ENCODE measurements at places on chromosomes 7 and 10.

DNA sequence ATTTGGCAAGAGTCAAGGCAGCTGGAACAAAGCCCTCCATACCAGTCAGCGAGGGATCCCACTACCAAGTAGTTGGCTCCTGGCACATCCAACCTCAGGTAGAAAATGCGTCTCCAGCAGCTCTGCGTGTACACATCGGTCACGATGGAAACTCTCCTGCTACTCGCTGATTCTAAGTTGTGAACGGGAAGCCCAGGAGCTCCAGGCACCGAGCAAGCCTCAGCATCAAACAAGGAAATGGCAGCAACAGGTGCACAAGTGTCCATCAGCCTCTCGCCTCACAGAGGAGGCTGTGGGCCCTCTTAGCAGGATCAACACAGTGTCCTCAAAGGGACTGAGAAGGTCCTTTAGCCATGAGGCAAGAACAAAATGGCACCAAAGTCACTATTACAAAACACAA is 127.0 kb downstream of the TCERG1L start:
- DNase-seq = no peak

DNA sequence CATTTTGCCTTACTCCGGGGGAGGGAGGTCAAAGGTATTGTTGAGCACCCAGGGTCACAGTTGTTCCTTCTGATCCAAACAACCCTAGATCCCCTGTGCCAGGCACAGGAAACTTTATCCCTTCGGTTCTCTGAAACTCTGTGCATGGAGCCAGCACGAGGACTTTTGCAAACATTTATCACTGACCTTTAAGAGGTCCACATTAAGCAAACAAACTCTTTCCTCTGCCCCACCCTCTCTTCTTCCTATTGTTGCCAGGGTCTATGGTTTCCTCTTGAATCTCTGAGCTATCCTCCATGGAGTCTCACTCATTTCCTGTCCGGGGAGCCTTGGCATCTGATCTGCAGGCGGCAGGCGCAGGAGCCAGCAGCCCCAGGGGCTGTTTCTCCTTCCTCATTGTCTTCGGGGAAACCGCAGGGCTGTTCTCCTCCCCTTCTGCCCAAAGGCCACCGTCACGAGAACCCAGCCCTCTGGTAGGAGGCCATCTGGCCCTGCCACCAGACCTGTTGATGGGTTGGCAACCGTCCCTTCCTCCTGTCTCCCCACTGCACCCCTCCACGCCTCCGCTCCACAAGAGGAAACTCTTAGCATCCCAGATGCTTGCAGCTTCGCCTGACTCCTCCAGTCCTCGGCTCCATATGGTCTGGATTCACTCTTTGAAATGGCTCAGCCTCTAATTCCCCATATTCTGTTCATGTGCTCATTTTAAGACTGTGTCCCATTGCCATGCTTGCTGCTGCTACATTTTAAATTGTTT is 327.3 kb upstream of the NRP1 start:
- DNase-seq = no peak

- DNase-seq = no peak
These were observed 24.4 kb downstream of the KMT2C start for GRCh38 chr7:152411389-152411788.

DNA sequence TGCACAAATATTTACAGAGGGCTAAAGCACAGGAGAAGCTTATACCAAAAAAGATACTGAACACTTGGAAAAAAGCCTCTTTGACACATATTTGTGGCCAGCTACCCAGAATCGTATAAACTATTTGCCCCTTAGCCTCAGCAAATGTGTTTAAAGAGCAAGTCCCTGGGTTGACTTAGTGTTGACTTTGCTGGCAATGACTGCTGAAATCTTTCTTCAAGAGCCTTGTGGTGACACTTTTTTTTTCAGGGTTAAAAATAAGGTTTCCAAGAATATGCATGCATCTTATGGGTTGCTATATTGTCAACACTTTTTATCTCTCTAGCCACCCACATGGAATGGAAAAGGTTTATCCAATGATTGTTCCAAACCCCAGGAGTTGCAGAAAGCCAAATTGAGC is 14.9 kb upstream of the PLEKHS1 start:
- DNase-seq = no peak

DNA sequence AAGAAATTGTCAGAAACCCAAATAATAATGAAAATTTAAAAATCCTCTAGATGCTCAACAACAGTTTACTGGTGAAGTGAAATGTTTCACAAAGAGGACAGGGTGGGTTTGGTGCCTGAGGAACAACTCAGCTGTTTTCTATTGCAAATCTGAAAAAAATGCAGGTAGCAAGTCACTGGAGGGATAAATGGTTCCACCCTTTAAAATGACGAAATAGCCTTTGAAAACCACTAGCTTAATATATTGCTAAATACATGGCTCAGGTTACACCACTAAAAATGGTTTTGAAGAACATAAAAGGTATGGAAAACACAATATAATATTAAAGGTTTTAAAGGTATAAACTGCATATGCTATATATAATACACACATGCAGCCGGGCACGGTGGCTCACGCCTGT is 69.5 kb downstream of the LMBR1 start:
- DNase-seq = no peak

GRCh38 chr10:124612611-124613498 is 131.3 kb downstream of the FAM53B start:
- DNase-seq = no peak

DNA sequence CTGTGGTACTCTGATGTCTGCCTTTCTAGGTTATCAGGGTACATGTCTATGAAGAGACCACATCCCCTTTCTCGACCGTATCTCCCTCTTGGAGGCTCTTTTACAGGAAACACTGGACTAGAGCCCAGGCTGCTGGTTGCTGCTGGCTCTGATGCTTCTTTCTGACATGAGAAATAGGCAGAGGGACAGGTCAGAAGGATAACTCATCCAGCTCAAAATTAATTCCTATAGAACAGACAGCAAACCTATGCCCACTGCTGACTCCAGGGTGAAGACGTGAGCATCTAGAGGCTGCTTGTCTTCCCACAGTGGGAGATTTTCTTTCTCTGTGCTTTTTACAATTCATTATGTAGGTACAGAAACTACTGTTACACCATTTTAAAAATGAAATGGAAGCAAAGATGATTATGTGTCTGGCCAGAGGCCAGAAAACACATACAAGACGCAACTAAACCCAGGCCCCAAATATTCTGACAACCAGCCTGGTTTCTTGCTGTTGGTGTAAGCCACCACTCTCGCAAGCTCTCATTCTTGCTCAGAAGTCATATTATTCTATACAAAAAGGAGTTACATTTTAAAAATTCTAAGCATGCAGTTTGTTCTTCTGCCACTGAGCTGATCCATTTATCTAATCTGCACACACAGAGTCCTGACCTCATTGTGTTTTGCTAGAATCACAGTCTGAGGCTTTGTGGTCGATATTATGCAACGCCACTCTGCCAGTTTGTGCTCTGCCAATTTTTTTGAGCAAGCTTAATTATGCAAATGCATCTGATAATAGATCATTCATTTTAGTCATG is 424.3 kb downstream of the KIF20B start:
- no peak for DNase-seq

DNA sequence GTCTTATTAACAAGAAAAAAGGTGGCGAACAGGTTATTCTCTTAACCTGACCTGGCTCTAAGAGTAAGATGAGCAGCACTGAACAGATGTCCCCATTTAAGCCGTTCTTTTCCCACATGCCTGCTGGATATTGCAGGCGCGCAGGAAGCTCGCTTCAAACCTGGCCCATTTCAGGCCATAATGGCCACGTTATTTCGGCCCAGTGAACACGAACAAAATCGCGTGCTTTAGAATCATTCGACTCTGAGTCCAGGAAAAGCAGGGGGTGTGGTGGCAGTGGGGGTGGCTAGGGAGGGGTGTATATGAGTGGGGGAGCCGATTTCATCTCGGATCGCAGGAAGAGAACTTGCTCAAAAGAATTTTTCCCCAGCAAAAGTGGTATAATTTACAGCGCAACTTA is 6.6 kb upstream of the SP8 start:
- peak; percentile 81 for DNase-seq

DNA sequence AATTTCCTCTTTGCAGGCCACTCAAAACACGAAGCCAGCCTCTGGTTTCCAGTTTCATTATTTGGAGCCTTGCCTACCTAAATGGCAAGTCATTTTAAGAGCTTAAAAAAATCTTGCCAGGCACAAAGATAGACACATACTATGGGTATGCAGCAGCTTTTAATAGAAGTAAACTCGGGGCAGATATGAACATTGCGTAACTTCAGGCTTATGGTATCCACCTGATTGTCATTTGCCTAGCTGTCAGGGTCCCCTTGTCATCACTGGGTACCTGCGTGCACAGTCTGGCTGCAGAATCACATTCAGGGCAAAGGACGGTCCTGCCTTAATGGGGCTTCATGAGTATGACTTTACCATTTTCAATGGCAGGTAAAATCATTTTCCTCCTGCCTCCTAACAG is 466.1 kb upstream of the NRP1 start:
- DNase-seq = no peak

DNA sequence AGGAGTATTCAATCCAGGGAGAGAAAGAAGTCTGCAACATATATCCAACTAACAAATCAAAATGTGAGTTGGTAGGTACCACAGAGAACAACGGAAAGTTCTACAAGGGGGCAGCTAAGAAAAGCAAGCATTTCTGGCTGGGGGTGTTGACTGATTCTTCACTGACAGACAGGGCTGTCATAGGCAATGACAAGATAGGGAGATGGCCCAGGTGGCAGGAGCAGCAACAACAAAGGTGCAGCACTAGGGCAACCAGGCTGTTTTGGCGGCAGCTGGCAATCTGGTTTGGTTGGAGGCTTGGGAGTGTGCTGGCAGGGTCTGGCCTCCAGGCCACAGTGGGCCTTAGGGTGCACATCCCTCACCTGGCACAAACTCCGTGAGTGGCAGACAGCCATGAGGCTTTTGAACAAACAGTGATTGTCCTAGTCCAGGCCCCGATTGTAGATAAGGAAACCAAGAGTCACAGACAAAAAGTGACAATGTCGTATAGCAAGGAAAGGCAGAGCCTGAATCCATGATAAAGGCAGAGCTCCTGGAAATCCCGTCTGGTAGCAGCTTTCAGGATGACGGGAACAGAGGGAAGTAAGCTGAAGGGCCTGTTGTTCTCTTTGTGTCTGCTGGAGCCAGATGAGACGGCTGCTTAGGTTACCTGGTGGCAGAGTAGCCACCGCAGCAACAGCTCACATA is 28.4 kb downstream of the DPCD start:
- DNase-seq = no peak

- DNase-seq = no peak
These were observed 211.3 kb downstream of the CXCL12 start for GRCh38 chr10:44173608-44173894.

- DNase-seq = no peak
These were observed 14.2 kb downstream of the CCSER2 start for GRCh38 chr10:84342584-84342983.

DNA sequence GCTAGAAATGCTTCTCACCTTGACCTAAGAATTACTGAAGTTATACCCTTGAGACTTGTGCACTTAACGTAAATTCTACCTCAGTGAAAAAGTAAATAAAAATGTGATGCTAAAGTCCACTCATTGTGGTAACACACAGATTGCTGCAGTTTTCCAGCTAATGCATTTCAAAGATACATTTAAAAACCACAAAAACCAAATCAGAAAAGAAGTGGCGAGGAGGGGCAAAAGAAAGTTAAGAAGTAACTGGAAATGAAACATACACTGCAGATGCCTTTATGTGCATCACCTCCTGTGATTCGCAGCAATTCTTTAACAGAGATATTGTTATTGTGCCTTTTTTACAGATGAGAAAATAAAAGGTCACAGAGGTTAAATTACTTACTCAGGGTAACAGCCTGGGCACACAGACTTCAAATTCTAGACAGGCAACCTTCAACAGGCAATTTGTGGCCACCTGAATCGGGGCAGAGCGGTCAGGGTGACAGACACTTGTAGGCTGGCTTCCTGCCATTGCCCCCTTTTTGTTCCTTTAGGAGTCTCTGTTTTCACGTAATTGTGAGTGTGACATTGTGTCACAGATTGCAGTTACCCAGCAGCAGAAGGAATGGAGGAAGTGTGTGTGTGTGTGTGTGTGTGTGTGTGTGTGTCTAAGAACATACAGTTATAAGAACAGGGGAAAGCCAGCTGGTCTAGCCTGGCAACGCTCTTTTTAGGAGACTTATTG is 1.9 kb downstream of the WIPF3 start:
- no peak for DNase-seq

Measured in NCI-H2081 treated with DMSO at 0.1 percent for 48 hours (cell line).